Cardiac muscle cell (in vitro differentiated cells and primary cell): ENCODE measurements at places on chromosomes 12 and 14. TPM values are rescaled to one million over a fixed set of nuclear protein-coding genes. Genes with fewer than 3 reads are reported as not detected.

DNA sequence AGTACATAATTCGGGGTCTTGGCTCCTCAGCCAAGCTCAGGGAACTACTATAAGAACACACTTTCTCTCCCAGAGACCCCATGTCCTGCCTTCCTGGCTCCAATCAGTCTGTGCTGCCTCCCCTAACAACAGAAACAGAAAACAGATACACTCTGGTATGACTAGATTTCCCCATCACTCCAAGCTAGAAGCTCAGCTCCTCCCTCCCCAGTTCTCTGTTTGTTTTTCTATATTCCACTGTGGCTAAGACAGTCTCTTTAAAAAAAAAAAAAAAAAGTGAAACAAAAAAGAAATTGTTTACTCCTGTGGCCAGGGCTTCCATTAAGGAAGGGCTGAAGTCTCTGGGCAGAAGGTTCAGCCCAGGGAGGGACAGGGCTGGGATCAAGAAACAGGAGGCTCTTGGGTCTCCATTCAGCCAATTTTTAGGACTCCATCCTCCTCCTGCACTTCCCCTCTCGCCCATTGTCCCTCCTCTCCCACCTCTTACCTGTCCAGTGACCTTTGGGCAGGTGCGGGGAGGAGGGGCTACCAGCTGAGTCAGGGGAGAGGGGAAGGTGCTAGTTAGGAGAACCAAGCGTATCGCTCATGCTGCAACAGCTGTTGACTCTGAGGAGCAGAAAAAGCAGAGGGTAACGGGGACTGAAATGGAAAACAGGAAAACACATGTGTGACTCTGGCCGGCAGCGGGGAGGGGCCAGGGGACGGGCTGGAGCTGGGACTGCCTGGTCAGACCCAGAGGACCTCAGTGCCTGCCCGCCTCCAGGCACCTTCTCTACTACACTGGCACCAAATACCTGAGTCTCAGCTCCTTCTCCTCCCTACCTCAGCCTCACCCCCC is 4.1 kb upstream of the SLC7A7 start:
- H3K4me1 ChIP-seq, result peaks cover 16% of the 10 kb centered on the region
- H3K27ac ChIP-seq, result no peak overlapping the region
- H3K27me3 ChIP-seq, result no peaks in the 10 kb centered on the region
- DNase-seq, result no peak

DNA sequence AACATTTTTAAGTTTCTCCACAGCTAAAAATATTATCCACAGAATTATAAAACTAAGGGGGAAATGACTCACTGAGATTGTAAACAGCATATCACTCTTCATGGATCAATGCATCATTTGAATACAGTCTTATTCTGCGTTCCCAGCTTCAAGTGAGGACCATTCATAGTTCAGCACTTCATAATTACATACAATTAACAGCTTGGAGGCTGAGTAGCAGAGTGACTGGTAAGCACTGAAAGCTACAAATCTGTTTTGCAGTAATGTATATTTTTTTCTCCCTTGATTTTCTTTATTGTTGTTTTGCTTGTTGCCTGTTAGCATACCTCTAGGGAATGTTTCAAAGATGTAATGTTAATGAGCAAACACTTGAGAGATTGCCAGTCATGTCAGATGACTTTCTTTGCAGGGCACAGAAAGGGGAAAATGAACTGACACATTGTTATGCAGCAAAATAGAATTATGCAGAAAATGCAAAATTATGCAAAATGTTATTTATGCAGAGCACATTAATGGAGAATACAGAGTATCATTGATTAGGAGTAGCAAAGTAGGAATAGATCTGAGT is 138.6 kb downstream of the RPS29 start:
- H3K4me3 ChIP-seq, result no peak overlapping the region
- DNase-seq, result no peak
- no peaks in the 10 kb centered on the region for H3K4me1 ChIP-seq
- H3K36me3 ChIP-seq, result no peaks in the 10 kb centered on the region
- H3K27ac ChIP-seq, result no peak overlapping the region

DNA sequence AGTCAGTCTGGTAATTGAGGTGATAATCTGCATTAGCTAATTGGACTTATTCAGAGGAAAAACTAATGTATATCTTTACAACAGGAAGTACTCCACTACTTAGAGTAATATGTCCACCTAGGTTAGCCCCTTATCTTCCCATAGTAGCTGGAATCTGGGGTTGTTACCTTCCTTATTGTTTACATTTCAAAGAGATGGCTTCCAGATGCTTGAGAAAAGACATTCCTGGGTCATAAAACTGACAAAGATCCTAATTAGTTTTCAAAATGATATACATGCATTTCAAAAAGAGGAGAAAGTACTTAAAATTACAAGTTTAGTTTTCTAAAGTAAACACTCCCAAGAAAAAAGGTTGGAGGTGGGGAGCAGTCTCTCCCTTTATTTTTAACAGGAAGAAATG is 78.1 kb downstream of the RPL10L start:
- H3K4me3 ChIP-seq, result no peak overlapping the region
- H3K27ac ChIP-seq, result no peak overlapping the region
- no peaks in the 10 kb centered on the region for H3K27me3 ChIP-seq

- no peak overlapping the region for H3K27ac ChIP-seq
- no peak for DNase-seq
- H3K27me3 ChIP-seq, result no peaks in the 10 kb centered on the region
- H3K4me3 ChIP-seq, result no peak overlapping the region
- H3K4me1 ChIP-seq, result no peaks in the 10 kb centered on the region
- no peaks in the 10 kb centered on the region for H3K36me3 ChIP-seq
Observed at GRCh38 chr12:109835827-109836226, 2.6 kb upstream of the TRPV4 start.

GRCh38 chr14:94462219-94462551 is 9.6 kb upstream of the SERPINA11 start:
- H3K4me3 ChIP-seq, result no peak overlapping the region
- no peak overlapping the region for H3K27ac ChIP-seq
- DNase-seq, result no peak
- H3K27me3 ChIP-seq, result no peaks in the 10 kb centered on the region
- no peaks in the 10 kb centered on the region for H3K4me1 ChIP-seq
- no peaks in the 10 kb centered on the region for H3K36me3 ChIP-seq

- H3K4me3 ChIP-seq, result no peak overlapping the region
- H3K4me1 ChIP-seq, result no peaks in the 10 kb centered on the region
- H3K27me3 ChIP-seq, result no peaks in the 10 kb centered on the region
- H3K36me3 ChIP-seq, result no peaks in the 10 kb centered on the region
Observed at GRCh38 chr12:20345866-20346265, 22.5 kb upstream of the PDE3A start.

DNA sequence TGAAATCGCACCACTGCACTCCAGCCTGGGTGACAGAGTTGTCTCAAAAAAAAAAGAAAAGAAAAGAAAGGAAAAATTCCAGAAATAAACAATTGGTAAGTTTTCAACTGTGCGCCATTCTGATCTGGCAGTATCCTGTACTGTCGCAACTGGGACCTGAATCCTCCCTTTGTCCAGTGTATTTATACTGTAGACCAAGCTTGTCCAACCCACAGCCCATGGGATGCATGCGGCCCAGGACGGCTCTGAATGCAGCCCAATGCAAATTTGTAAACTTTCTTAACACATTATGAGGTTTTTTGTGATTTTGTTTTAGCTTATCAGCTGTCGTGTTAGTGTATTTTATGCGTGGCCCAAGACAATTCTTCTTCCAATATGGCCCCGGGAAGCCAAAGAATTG is 84.7 kb downstream of the TMCC3 start:
- H3K4me1 ChIP-seq, result no peaks in the 10 kb centered on the region
- no peak overlapping the region for H3K27ac ChIP-seq
- H3K27me3 ChIP-seq, result peaks cover 7% of the 10 kb centered on the region
- no peak overlapping the region for H3K4me3 ChIP-seq
- DNase-seq, result no peak

DNA sequence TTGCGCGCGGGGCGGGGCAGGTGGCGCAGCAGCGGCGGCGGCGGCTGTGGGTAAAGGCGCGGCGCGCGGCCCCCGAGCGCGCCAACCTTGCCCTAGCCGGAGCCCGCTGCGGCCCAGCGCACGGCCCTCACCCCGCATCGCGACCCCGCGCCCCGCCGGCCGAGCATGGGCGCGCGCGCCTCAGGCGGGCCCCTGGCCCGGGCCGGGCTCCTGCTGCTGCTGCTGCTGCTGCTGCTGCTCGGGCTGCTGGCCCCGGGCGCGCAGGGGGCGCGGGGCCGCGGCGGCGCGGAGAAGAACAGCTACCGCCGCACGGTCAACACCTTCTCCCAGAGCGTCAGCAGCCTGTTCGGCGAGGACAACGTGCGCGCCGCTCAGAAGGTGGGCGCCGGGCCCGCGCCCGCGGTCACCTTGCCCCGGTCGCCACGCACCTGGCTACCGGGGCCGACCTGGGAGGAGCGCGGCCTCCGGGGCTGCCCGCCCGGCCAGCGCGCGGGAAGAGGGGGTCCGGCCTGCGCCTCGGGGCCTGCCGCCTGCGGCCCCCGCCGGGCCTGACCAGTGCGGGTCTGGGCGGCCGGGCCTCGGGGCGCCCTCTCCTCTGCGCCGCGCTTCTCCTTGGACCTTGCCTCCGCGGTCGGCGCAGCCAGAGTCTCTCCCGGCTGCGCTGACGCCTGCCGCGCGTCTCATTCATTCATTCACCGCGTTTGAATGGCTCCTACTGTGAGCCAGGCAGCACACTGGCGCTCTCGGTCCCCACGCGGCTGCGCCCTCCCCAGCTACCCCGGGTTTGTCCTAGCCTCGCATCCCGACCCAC is at the start of gene BRI3BP:
BRI3BP (plus strand) TSS at position 20 of the 811 bp plus-strand sequence; CDS start at position 166, 146 bp downstream.
- H3K36me3 ChIP-seq, result no peaks in the 10 kb centered on the region
- no peak within 1 kb of the TSS for H3K27ac ChIP-seq
- peak within 1 kb of the TSS; percentile 79 for H3K4me3 ChIP-seq
- no peaks in the 10 kb centered on the region for H3K27me3 ChIP-seq

DNA sequence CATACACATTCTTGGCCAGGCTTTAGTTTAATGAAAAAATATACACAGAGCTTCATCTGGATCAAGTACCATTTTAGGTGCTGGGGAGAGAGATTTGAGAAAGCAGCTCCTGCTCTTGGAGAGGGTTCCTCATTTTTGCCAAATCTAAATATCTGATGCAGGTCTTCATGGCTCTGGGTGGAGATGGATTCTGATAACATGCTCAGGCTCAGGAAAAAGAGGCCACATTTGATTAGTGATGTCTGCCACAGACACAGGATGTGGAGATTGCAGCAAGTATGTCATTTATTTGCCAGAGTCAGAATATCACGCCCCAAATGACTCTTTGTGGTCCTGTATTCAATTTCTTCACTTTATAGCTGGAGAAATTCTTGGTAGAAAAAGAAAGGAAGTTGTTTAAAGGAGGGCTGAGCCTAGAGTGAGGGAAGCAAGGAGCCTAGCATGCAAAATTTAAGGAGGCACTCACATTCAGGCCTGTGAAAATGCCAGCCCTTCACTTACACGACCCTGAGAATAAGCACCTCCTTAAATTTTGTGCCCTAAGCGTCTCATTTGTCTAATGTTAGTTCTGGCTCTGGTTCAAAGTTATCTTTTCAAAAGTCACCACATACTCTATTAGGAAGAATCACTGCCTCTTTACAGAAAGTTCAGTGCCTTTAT is 492.9 kb upstream of the TBX3 start:
- no peak for DNase-seq
- H3K27me3 ChIP-seq, result no peaks in the 10 kb centered on the region
- no peaks in the 10 kb centered on the region for H3K36me3 ChIP-seq
- no peak overlapping the region for H3K27ac ChIP-seq
- no peak overlapping the region for H3K4me3 ChIP-seq

GRCh38 chr14:36975834-36976233 is 196.6 kb downstream of the SLC25A21 start:
- H3K36me3 ChIP-seq, result no peaks in the 10 kb centered on the region
- H3K27ac ChIP-seq, result no peak overlapping the region
- no peaks in the 10 kb centered on the region for H3K4me1 ChIP-seq
- H3K4me3 ChIP-seq, result no peak overlapping the region

- DNase-seq, result no peak
- no peaks in the 10 kb centered on the region for H3K27me3 ChIP-seq
- no peaks in the 10 kb centered on the region for H3K36me3 ChIP-seq
- no peak overlapping the region for H3K27ac ChIP-seq
- H3K4me3 ChIP-seq, result no peak overlapping the region
Observed at GRCh38 chr14:50340045-50340444, 27.9 kb downstream of the DMAC2L start.

DNA sequence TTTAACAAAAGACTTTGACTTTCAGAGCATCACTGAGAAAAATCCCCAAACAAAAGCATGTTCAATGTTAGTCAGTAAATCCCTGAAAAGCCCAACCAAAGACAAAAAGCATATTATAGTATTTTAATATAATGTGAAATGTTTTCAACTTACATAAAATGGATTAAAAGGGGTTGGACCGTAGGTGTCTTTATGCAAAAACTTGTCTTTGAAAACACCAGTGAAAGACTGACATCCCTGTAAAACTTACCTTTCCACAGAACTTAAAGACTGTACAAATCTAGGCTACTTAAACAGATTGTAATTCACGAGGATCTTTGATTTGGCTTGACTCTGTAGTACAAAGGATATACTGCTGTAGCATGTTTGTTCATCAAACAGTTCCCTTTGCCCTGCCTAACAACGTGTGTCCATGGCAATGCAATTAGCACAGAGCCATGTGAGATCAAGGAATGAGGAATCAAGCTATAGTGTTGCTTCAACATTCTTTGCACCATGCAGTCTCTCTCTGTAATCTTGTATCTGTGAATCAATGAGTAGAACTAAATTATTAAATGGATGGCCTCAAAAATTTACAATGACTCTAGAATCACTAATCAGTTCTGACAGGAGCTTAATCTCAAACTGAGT is 138.5 kb upstream of the SYT1 start:
- no peak overlapping the region for H3K27ac ChIP-seq
- H3K27me3 ChIP-seq, result no peaks in the 10 kb centered on the region
- no peaks in the 10 kb centered on the region for H3K4me1 ChIP-seq
- H3K4me3 ChIP-seq, result no peak overlapping the region
- DNase-seq, result no peak

GRCh38 chr14:89128311-89129026 is 288.6 kb downstream of the FOXN3 start:
- DNase-seq, result no peak
- no peaks in the 10 kb centered on the region for H3K4me1 ChIP-seq
- H3K27ac ChIP-seq, result no peak overlapping the region
- no peaks in the 10 kb centered on the region for H3K36me3 ChIP-seq
- peaks cover 5% of the 10 kb centered on the region for H3K27me3 ChIP-seq
- no peak overlapping the region for H3K4me3 ChIP-seq

FIGNL2 gene
- polyA plus RNA-seq, result 3.0 and 5.0 TPM in 2 replicates

SART3 gene
- polyA plus RNA-seq, result 23.2 and 36.5 TPM in 2 replicates

OSBPL8 gene
- polyA plus RNA-seq, result 25.6 and 41.0 TPM in 2 replicates

KERA gene
- polyA plus RNA-seq, result not detected in 2 replicates

FOXA1 gene
- 0.06 TPM in 1 of 2 replicates, not detected in the other for polyA plus RNA-seq

NOVA1 gene
- 11.1 and 11.9 TPM in 2 replicates for polyA plus RNA-seq

RFX4 gene
- polyA plus RNA-seq, result not detected in 2 replicates

KRT77 gene
- not detected in 2 replicates for polyA plus RNA-seq

STXBP6 gene
- 3.8 and 6.8 TPM in 2 replicates for polyA plus RNA-seq

NEUROD4 gene
- 0.12 TPM in 1 of 2 replicates, not detected in the other for polyA plus RNA-seq

GLIPR1L2 gene
- 0.54 and 5.6 TPM in 2 replicates for polyA plus RNA-seq
